ENCODE measurements at places on chromosomes 6 and 20.

GRCh38 chr6:5869261-5869660, 137.5 kb downstream of the NRN1 start:
- no peak for DNase-seq

DNA sequence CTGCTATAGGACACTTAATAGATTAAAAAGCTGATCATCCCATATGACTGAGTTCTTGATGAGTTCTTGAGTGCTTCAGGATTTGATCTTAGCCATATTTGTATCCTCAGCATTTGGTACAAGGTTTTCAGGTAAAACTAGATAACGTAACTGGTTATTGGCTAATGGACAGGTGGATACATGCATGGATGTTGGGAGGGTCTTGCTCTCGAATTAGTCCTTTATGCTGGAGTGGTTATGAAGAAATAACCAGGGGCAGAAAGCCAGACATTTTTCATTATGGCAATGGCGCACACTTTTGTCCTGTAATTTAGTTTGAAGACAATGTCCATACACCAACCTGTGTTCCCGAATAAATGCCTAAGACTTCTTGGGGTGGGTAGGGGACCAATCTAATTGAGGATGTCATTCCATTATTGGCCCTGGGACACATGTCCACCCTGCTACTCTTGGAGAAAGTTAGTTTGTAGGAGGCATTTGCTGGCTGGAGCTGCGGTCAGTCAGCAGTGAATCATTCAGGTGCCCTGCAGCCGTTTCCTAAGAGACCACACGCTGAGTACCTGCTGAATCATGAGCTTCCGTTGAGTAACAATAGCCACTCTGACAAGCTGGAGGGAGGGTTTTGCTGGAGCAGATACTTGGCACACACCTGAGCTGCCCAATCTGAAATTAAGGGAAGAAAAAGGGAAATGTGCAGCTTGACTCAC, 194.4 kb downstream of the FOXA2 start:
- peak; percentile 94 for DNase-seq

GRCh38 chr6:20533746-20534294, 437 bp upstream of the CDKAL1 start:
- no peak for DNase-seq

GRCh38 chr20:34165018-34165619, 53.1 kb upstream of the EIF2S2 start:
- DNase-seq: no peak

DNA sequence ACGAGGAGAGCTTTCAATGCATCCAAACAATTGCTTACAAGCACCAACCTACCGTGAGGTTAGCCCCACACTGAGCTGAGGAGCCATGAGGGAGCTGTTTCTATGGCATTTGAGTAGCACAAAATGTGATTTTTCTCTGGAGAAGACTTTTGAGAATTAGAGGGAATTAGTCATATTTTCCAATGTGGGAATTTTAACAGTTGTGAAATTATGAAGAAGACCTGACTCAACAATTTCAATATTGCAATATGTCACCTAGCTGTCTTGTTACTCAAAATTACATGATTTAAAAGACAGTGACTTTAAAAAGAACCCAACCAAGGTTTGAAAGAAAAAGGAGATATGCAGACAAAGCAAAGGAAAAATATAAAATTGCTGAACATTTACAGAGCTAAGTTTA, 62.6 kb upstream of the LY86 start:
- no peak for DNase-seq

DNA sequence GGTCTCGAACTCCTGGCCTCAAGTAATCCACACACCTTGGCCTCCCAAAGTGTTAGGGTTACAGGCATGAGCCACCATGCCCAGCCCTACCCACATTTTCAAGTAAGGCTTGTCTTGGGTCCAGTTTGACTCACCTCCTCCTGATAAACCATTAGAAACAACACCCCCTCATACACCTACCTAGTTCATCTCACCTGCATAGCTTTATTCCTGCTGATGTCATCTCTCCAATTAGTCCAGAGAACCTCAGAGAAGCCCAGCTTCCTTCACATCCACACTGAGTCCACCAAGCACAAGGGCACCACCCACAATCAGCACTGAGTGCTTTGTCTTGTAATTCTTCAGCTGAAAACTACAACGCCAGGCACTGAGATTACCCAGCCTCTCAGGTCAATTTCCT, 35.3 kb downstream of the KIF16B start:
- DNase-seq: no peak

DNA sequence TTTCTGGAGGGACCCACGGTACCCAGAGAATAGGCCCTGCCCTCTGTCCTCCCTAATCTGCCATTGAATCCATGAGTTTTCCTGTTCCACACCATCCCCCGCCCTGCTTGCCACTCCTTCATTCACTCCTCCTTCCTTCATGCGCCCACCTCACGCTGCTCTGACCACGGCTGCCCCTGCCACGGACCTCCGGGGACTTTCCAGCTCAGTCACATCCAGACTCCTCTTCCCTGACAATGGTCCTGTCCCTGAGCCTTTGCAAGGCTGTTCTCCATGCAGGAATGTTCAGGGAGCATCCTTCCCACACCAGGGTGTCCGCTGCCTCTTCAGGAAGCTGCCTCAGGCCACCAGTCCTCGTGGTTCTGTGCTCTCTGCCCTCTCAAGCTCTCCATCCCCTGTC, 25.9 kb downstream of the GLP1R start:
- no peak for DNase-seq

DNA sequence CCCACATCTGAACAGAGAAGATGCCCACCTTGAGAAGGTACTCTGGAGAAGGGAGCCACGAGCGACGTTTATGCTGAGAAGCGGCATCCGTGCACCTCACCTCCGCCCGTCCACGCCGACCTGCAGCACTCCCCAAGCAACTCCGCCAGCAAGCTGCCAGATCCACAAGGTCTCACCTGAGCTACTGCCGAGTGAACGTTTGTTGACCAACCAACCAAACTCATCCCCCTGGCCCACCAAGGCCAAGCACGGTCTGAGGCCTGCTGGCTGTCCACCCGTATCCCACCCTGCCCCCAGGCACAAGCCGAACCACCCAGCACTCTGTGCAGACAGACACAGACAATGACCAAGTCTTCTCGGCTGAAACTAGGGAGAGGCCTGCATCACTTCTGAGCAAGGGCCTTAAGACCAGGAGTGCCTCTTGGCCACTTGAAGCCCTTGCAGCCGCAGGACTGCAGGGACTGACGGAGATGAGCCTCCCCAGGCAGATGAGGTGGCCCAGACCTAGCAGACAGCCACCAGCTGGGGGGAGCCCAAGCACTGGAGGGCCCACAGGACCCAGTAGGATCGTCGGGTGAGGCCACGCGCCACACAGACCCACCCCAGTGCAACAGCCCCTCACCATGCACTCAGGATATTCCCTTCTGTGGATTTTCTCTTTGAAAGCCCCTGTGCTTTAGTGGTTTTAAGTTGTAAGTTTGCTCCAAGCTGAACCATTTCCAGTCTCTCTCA, 12.1 kb downstream of the TAF4 start:
- no peak for DNase-seq

GRCh38 chr6:16265351-16266341, 27.3 kb downstream of the GMPR start:
- DNase-seq: no peak

DNA sequence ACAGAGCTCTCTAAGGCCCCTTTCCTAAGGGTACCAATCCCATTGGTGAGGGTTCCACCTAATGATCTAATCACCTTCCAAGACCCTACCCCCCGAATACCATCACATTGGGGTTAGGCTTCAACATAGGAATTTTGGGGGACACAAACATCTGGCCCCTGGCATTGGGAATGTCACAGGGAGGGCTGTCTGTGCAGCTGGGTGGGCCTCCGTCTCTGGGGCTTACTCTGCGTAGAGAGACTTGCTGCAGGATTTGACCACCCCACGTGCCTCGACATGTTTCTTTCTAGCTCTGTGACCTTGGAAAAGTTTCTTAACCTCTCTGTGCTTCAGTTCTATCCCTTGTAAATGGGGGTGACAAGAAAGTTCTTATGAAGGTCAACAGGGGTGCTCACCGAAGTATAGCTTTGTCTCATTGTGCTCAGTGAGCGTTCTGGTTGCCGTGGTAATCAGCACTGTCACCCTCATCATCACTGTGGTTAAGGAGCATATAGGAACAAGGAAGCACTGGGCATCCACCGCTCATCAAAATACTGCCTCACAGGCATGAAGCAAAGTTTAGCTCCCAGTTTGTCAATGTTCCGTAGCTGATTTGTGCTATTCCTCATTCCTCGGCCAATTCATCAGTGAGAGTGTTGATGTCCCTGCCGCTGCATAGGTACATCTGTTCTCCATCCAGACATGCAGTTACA, 152.8 kb downstream of the SYCP2 start:
- DNase-seq: no peak

DNA sequence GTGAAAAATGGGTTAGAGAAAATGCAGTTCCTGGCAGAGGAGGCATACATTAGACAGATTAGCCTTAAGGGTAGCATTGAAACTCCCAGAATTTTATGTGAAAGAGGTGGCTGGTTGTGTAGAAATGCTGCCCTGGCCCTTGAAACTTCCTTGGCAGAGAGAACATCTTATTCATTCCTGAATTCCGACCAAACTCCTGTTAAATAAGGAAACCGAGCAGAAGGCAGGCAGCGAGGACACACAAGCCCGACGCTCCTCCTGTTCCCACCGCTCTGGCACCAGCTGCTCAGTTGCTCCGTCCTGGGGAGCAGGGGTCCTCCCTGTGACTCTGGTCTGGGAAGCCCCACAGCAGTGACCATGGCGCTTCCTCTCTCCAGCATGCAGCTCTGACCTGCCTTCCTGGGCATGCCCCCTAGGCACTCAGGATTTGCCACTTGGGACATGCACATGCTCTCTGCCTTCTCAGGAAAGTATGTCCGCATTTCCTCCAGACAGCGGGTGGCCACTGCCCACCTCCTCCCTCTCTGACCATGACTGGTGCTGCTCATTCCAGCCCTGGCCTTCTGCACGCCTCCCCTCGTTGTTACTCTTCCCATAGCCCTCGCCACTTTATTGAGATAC, 35.2 kb upstream of the CLDN20 start:
- DNase-seq: no peak

DNA sequence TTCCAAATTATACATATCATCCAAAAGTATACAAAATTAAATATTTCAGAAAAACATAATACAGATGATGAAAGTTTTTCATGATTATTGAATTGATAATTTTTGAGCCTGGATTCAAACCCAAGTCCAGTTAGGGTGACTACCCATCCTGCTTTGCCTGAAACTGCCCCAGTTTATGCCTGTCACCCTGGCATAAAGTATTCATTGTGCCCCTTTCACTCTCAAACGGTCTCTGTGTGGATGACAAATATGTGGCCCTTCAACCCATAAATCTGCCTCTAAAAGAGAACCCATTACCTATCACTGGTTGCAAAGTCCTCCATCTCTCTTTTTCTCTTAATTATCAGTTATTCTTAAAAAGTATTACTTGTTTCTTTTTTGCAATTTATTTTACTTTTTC, 553.7 kb upstream of the JARID2 start:
- DNase-seq: no peak

- no peak for DNase-seq
Measured at GRCh38 chr20:20373091-20373571, 5.2 kb downstream of the INSM1 start.

GRCh38 chr6:13053006-13053461, 275.3 kb downstream of the TBC1D7 start:
- DNase-seq: no peak

DNA sequence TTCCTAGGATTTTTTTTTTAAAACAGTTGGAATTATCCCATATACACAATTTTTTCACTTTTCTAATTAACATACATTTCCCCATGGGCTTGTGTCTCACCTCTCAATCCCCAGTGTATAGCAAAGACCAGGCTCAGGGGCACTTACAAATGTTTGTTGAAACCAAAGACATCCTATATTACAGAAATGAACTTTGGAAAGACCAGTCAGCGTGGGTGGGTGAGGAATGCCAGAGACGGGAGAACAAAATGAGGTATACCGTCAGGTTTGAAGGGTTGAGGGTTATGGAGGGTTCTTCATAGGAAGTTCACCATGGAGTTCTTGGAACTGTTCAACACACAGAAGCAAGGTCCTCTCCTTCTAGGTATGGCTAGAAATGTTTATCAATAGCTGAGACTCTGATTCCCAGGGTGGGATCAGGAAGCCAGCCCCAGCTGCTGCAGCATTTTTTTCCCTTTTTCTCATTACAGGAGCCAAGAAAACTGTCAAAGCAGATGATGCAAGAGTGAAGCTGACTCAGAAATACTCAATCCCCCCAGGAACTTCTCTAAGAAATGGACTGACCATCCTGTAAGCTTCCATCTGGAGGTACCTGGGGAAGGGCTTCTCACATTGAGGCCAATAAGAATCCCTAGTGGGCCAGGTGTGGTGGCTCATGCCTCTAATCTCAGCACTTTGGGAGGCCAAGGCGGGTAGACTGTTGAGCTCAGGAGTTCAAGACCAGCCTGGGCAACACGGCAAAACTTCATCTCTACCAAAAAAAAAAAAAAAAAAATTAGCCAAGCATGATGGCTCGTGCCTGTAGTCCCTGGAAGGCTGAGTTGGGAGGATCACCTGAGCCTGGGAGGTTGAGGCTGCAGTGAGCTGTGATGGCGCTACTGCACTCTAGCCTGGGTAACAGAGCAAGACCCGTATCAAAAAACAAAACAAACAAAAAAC, 15.9 kb upstream of the TBC1D20 start:
- no peak for DNase-seq

- no peak for DNase-seq
Measured at GRCh38 chr20:54200487-54201267, 7.2 kb upstream of the PFDN4 start.

- peak; percentile 14 for DNase-seq
Measured at GRCh38 chr6:145214570-145214969, 520.8 kb downstream of the EPM2A start.

- DNase-seq: peak; percentile 76
Measured at GRCh38 chr20:35663516-35664465, 909 bp downstream of the CPNE1 start.

- DNase-seq: no peak
Measured at GRCh38 chr20:33466303-33466646, 22.7 kb upstream of the SNTA1 start.

DNA sequence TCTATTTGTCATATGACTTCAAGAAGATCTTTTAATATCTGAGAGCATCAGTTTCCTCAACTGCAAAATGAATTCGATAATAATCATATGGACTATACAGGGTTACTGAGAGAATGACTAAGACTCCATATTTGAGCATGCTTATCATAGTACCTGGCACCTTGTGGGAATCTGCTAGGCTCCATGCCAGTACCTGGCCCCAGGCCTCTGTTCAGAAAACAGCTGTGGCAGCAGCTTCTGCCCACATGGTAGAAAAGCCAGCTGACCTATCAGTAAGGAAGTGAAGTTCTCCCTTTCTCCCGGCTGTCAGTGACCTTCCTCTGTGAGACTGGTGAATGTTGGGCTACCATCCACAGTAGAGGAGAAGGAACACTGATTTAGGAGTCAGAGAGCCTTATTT, 574.9 kb upstream of the CHD6 start:
- no peak for DNase-seq

Data from RWPE1 (cell line).